ENCODE measurements at places on chromosomes 3 and 15.

- no peak for DNase-seq
These were observed 12.1 kb downstream of the ALS2CL start for GRCh38 chr3:46681387-46681786.

DNA sequence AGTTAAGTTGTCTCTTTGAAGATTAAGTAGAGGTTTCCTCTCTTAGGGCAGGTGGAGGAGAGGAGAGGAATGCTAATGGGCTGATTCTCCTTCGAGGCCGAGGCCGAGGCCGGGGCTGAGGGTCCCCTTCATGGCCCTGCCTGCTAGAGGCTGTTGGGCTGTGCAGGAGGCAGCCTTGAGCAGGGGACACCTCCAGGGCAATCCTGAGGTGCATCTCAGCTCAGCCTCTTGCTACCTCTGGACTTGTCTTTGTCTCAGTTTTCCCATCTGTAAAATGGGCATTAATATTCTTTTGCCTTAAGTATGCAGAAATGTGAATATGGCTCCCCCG, 97.7 kb upstream of the PRR20G start:
- DNase-seq, result no peak

DNA sequence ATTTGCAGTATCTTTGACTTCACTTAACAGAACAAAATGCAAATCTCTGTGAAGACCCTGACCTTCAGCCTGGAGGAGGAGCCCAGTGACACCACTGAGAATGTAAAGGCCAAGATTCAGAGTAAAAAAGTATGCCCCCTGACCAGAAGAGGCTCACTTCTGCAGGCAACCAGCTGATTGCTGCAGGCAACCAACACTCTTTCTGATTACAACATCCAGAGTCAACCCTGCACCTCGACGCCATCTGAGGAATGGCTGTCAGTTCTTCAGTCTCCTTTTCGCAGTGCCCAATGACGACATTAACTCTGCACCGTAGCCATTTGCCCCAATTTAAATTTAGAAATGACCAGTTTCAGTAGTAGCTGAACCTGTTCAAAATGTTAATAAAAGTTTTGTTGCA, 14.9 kb downstream of the ATP13A3 start:
- no peak for DNase-seq

- no peak for DNase-seq
These were observed 710.3 kb upstream of the ARPP21 start for GRCh38 chr3:34929036-34929435.

GRCh38 chr15:87267798-87268197, 988.7 kb downstream of the NTRK3 start:
- DNase-seq, result no peak

GRCh38 chr3:193894121-193894863, 241.7 kb upstream of the HES1 start:
- DNase-seq, result no peak

DNA sequence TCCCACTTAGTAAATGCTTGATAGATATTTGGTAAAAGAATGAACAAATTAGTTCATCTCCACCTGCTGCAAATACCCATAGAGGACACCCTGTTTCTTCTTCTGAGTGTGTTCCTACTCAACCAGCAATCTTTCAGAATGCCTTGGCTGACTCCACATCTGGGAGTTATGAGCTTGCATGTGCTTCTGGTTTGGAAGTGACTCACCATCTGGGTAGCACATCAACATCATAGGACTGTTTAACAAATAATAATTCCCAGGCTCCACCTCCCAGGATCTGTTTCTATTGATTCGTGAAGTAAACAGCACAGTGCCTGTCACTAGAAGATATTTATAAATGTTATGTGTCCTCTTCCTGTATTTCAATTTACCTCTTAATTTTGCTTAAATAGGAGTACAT, 580.1 kb downstream of the ROBO2 start:
- no peak for DNase-seq
